ENCODE measurements at places on chromosomes 1 and 21.

- no peak for DNase-seq
Observed at GRCh38 chr1:212002536-212002935, 32.8 kb downstream of the INTS7 start.

GRCh38 chr1:6538956-6539355 lies 15.4 kb downstream of the NOL9 start:
- no peak for DNase-seq

DNA sequence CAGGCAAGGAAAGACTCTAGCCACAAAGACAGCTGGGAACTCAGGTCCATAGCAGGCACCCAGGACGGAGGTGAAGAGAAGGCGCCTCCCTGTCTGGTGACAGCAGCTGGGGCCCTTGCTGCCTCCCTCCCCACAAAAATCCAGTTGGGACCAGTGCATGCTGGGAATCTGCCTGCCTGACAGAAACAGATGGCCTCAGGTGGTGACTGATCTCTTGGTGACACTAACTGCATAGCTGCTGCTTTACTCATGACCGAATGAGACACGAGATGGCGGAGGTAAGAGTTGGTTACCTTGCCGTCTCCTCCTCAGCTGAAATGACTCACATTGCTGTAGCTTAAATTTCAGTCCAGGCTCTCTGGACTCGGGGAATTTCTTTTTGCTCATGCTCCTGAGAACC lies 130.3 kb downstream of the FGGY start:
- peak; percentile 56 for DNase-seq

DNA sequence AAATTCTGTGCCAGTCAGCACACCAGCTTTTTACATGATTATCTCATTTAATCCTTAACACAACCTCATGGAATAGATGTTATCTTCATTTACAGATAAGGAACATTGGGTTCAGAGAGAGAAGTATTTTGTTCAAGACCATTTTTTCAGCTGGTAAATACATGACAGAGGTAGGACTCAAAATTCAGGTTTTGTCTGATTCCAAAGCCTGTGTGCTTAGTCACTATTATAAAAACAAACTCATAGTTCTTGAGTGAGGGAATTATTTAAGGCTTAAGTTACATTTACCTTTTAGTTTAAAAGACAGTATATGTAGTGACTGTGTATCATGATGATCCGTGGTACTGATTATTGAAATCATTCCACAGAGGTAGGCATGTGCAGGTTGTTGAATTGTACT lies 125.2 kb downstream of the MAGI3 start:
- no peak for DNase-seq

DNA sequence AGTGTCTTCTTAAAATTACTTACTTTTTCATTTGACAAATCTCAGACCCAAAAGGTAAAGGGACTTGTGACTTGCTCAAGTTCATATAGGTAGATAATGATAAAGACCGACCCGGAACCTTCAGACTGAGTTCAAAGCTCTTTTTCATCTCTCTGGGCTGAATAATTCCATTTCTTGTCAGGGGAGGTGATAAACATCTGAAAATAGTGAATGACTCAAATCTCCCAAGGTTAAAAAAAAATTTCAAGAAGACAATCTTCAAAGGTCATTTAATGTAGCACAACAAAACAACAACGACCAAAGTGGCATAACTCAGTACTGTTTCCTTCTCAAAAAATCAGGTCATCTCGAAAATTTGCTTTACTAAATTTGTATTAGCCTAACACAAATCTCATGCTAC lies 20.6 kb downstream of the LUZP1 start:
- no peak for DNase-seq

- DNase-seq = no peak
Observed at GRCh38 chr1:165763442-165763841, 5.2 kb downstream of the TMCO1 start.

DNA sequence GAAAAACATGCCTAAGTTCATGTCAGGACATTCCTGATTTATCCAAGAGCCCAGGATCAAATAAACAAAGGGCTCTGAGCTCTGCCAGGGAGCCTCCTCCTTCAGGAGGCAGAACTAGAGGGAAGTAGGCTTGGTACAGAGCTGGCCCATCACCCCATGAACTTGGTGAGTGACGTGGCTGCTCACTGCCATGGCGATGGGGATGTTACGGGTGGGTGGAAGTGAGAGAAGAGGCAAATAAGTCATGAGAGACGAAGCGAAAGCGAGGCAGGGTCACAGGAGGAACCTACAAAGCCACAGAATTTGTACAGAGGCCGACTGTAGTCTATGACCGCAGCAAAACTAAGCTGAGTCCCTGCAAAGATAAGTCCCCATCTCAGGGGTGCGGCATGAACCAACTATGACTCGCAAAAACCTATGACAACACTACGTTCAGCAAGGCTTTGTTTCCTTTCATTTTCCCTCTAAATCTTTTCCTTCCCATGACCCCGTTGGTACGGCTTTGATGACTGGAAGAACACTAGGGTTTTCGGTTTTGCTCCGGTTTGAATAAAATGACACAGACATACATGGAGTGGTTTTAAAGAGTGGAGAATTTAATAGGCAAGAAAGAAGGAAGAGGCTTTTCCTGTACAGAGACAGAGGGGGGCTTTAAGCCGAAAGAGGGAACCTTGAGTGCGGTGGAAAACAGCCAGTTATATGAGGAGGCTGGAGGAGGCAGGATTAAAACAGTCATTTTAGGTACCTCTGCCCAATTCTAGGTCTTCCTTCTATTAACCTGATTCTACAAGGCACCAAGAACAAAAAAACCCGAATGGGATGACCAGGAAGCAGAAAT lies 74.1 kb downstream of the CD46 start:
- no peak for DNase-seq

GRCh38 chr21:42797522-42797921 lies 81.8 kb downstream of the WDR4 start:
- DNase-seq = no peak

- DNase-seq = no peak
Observed at GRCh38 chr21:23887725-23888306, 1719.5 kb downstream of the MRPL39 start.

DNA sequence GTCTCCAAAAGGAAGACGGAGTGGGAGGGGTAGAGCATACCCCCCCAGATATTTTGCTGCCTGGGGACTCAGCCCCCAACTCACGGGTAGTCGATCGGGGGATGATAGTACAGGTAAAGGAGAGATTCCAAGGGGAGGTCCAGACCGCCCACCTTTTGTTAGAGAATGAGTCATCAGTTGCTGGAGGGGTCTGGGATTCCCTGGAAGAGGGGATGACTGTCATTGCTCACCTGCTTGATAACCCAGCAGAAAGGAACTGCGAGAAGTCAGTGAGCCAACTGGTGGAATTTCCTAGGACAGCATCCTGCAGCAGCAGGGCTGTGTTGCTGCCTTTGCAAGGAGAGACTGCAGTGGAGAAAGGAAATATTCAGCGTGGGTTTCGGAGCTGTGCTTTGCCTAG lies 64.4 kb downstream of the MACF1 start:
- peak; percentile 95 for DNase-seq

DNA sequence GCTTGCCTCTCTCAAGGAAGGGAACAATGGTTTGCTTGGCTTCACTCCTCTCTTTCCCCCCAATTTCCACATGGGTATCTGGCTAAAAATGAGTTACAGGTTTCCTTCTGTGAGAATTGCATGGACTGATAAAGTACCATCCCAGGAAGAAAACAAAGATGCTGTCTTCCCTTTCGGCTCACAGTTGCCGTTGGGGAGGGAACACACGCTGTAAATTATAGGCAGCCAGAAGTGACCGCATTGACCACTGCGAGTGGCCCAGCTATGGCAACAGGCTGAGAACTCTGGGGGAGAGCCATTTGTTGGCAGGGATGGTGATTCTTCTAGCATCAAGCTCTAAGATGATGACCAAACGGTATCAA lies 2.9 kb downstream of the RUNX1 start:
- no peak for DNase-seq

DNA sequence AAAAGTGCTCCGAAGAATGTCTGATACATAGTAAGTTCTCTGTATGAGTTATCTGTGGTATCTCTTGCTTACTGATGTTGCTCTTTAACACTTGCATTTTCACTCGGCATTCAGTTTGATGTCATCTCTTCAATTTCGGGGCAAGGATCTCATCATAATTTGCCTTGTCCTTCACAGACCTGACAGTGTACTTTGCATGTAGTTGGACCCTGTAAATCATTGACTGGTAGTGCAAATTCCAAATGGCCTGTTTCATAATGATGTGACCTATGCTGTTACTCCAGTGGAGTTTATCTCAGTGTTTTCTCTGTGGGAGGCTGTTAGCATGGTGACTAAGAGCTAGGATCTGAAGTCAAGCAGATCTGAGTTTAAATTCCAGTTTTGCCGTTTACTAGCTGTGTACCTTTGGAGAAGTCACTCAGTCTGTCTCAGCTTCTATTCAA lies 34.2 kb upstream of the ABCD3 start:
- no peak for DNase-seq

- no peak for DNase-seq
Observed at GRCh38 chr1:92502247-92502646, 15.5 kb upstream of the GFI1 start.

DNA sequence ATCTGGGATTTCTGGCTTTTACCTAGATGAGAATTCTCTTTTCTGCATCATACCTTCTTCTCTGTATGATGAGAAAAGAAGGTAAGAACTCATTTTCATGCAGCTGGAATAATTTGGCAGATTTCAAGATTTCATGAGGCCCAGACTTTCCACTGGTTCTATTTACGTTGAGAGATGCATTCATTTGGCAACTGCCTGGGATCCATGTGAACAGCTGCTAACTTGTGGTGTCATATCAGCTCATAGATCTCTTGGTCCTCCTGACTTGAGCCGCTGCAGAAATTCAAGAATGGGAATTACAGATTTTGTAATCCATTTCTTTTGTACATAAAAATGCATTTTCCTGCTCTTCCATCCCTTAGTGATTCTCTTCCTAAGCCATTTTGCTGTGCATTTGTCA lies 17.1 kb upstream of the C1orf87 start:
- DNase-seq = no peak

GRCh38 chr1:71582673-71583072 lies 501.8 kb upstream of the ZRANB2 start:
- DNase-seq = no peak

GRCh38 chr1:55669293-55669692 lies 454.1 kb upstream of the USP24 start:
- no peak for DNase-seq

DNA sequence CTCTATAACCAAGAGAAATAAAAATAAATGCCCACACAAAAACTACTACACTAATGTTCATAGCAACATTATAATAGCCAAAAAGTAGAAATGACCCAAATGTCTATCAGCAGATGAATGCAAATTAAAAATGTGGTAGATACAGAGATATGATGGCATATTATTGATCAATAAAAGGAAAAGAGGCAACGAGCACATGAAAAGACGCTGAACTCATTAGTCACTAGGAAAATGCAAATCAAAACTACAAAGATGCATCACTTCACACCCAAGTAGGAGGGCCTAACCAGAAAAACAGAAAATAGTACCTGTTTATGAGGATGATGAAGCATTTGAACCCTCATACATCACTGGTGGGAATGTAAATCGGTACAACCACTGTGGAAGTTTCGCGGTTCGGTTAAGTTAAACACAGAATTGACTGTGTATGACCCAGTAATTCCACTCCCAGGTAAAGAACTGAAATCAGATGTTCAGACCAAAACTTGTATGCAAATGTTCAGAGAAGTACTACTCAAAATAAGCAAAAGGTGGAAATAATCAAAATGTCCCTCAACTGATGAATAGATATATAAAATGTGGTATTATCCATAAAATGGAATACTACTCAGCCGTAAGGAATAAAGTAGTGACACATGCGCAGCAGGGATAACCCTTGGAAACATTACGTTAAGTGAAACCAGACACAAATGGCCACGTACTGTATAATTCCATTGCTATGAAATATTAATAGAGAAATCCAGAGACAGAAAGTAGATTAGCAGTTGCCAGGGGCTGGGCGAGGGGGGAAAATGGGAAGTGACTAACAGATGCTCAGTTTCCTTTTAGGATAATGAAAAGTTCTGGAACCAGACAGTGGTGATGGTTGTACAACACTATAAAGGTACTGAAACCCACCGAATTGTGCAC lies 3.1 kb downstream of the USP48 start:
- DNase-seq = no peak

- no peak for DNase-seq
Observed at GRCh38 chr1:63592536-63593302, 492 bp upstream of the PGM1 start.

DNA sequence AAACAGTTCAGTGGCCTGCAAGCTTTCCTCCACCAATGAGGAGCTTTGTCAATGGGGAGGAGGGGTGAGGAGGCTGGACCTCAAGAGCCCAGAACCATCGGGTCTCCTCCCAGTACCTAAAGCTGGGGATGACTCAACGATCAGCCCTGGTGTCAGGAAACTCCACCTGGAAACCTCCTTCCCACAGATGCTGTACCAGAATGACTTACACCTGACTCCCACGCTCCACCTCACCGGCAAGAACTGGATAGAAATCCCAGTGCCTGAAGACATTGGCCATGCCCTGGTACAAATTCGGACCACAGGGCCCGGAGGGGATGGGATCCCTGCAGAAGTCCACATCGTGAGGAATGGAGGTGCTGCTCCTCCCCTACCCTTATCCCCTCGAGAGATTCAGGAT lies 11.4 kb downstream of the TMEM81 start:
- no peak for DNase-seq

DNA sequence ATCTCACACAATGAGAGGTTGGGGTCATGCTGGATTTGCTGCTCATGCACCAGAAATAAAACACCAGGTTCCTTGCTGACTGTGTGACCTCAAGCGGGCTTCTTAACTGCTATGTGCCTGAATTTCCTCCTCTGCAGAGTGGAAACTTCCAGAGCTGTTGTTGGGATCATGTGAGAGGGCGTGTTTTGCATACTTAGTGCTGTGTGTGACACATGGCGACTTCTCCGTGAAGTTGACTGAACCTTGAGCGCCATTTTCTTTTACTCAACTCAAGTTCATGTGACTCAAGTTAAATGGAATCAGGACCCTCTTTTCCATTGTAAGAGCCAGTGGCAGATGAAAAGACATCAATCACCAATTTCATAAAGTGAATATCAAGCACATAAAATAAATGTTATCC lies 224.0 kb downstream of the KIF26B start:
- DNase-seq = no peak

DNA sequence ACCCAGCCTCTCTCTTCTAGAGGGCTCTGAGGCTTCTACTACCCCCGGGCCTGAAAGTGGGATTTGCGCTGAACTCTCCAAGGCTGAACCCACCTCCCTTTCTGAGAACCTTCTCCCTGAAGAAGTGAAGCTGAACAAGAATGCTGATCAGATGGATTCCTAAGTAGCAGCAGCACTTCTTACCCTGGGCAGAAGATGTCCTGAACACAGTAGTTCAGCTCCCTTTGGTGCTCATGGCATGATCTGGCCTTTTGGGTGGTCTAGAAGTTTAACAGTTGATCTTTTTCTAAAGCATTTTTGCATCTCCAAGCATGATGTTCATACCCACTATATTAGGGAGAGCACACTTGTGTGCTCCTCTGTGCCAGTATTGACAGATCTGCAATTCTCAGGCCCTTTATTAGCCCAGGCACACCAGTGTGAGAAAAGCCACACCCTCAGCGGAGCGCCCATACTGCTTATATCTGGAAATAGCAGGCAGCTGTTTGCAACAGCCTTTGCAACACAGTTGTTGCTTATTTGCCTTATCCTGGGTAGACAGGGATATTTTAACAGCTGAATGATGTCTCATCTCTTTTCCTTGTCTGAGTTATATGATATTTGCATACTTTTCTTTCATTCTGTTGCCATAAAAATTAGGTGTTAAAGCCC lies 34.2 kb downstream of the CNN3 start:
- no peak for DNase-seq
